ENCODE measurements at places on chromosomes 12 and 14.
A peak's percentile ranks its signal among the peaks of the same experiment; 100 is the strongest.

GRCh38 chr12:24083838-24084237 lies 134.4 kb upstream of the SOX5 start:
- no peak for DNase-seq

DNA sequence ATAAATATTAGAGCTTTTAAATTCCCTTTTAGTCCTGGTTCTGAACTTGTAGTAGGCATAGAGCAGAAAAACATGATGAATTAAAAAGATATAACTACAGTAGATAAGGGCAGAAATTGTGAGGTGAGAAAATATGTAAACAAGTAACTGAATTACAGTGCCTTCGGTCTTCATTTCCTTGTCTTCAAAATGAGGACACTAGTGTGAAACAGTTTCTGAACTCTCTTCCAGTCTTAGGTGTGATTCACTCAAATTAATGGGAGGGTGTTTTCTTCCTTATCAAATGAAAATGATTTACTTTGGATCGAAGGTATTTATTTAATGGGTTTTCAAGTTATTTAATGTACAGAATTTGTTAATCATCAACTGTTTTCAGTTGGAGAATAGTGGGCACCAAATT lies 1.5 kb downstream of the FGD4 start:
- DNase-seq, result no peak

DNA sequence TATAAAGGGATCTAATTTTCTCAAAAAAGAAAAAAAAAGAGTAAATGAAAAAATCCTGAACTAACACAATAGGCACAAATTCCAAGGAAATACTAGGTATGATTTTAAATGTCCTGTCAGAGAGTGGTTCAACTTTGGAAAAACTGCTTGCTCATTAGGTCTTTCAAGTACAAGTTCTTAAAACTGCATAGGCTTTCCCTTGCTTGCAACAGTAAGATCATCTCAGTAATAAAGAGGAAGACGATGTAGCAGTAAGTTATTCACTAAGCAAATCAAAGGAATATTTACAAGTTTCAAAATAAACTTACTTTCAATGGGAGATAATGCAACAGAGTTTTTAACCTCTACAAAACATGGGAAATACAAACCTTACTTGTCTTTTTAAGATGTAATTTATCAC lies 21.6 kb downstream of the CORO1C start:
- DNase-seq, result no peak

- no peak for DNase-seq
Observed at GRCh38 chr14:93733231-93733630, 55.1 kb downstream of the PRIMA1 start.

GRCh38 chr14:104514156-104514848 lies 65.3 kb upstream of the C14orf180 start:
- no peak for DNase-seq

DNA sequence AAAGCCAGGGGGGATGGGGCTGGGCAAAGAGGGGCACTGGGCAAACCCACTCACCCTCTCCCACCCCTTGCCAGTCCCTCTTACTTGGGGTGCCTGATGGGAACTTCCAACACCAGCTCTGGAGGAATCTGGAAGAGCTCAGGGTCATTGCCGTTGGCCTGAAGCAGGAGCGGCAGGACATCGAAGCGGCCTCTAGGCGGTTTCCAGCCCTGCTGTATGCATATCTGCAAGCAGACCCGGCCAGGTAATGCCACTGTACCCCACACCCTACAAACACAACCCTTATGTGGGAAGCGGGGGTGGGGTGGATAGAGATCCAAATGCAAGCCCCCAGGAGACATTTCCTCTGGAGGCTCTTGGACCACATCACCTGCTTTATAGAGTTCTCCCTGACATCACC lies 83.6 kb downstream of the NOS1 start:
- DNase-seq, result no peak

- DNase-seq, result peak; percentile 9
Observed at GRCh38 chr12:67981287-67982162, 7.7 kb upstream of the IFNG-AS1 start.

GRCh38 chr12:105897311-105897725 lies 241.4 kb downstream of the NUAK1 start:
- DNase-seq, result no peak

DNA sequence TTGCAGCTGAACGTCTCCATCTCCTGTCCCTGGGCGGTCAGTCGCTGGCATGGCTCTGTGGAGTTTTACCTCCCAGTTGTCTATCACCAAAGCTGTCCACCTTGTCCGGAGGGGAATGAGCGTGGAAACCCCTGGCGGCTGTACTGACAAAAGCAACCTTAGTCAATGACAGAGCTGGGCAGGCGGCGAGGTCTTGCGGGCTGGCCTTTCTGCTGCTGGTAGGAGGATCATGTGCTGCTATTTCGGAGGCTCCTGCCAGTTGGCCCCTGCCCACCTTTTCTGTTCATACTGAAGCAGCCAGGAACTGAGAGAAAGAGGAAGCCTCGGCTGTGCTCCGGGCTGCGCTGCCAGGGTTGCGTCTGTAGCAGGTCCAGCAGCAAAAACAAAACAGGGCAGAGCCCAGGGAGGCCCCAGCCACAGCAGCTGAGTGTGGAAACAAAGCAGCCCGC lies 57.7 kb downstream of the HMGA2 start:
- peak; percentile 5 for DNase-seq

GRCh38 chr12:101670007-101670671 lies 27.3 kb upstream of the CHPT1 start:
- peak; percentile 31 for DNase-seq

- no peak for DNase-seq
Observed at GRCh38 chr12:124392667-124393413, 97.9 kb downstream of the RFLNA start.

- DNase-seq, result no peak
Observed at GRCh38 chr14:61145903-61146481, 135.1 kb downstream of the TMEM30B start.

GRCh38 chr12:131466932-131467331 lies 244.0 kb upstream of the SFSWAP start:
- DNase-seq, result no peak

DNA sequence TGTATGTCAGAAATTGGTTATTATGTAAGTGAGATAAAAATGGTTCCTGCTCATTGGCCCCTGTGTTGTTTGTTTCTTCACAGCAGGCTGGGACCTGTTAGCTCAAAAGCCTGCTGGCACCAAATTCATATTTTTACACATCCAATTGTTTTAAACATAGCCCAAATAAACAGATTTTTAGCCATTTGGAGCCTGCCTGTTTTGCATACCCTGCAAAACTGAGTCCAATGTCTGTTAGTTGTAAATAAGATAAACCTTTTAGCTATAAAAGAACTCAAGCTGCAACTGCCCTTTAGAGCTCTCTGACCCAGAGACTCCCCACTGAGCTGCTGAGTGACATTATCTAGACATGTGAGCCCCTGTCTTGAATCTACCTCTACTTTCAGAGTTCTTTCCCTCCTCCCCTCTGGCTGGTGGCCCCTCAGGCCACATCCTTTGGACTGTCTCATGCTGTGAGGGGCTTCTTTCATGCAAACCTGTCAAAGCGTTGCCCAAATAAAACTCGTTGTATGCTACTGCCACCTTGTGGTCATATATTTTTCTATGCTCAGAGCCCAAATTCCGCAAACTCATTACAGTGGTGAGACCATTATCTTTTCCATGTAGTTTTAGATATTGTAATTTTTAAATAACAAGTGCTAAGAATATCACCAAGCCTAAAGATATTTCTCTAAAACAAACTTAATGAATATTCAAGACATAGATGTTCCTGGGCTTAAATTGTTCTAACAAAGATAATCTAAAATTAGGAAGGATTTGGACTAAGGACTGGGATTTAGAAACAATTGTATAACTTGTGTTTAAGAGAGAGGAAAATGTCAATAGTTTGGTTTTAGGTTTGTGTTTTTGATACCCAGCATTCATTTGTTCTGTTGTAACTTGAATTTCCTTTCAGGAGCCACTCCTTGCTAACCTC lies 337.9 kb downstream of the AACS start:
- no peak for DNase-seq

GRCh38 chr12:18747895-18748294 lies 10.0 kb downstream of the CAPZA3 start:
- no peak for DNase-seq

GRCh38 chr12:124616394-124617221 lies 49.2 kb upstream of the NCOR2 start:
- no peak for DNase-seq

DNA sequence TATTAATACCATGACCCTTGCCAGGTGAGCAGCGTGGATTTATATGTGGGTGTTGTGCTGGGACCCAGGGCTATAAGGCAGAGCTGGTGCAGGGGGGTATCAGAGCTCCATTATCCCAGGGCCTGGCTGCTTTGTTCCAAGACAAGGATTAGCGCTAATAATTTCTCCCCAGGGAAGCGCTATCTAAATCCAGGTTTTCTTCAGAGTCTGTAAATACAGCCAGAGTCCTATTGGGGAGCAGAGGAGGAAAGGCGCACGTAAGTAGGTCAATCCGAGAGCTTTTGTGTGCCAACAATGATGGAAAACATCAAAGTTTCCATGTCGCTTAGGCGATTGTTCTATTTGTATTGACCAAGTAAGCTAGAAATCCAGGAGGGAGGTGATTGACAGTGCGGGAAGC lies 1009.7 kb downstream of the VRK1 start:
- no peak for DNase-seq

- DNase-seq, result no peak
Observed at GRCh38 chr12:106508966-106509365, 73.8 kb upstream of the RFX4 start.

DNA sequence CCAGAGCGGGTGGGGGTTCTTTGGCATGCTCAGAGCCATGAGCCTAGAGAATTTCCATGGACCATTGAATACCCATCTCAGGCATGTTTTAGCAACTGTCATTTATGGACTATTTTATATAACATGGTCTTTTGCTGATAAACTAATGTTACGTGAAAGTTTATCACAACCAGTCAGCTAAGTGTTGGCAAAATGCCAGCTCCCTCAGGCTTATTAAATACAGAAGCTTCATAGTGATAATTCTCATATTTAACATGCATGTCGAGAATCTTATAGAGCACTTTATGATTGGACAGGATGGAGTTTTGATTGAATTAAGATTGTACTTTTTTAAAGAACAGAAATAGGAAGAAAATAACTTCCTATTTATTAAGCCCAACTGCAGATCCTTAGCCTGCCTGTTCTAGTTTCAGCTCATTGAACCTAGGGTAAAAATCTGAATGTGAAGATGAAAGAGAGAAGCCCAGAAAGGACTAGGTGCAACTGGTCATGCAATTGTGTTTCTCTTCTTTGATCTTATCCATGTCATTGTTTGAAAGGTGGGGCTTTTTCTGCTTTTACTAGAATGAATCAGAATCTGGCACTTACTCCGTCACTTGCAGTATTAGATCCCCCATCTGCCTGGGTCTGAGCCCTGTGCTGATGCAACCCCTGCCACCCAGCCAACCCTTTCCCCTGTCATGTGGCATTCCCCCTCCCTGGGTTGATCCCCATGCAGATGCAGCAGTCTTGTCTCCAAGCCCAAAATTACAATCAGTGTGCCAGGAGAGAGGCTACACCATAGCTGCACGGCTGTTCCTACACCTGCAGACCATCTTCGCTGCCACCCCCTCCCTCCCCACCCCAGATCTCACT lies 134.6 kb upstream of the EVL start:
- peak; percentile 14 for DNase-seq

All from stimulated activated CD4-positive, alpha-beta T cell treated with anti-CD3 and anti-CD28 coated beads, Interleukin-15, amount 100 ng/mL, for 24 hours (primary cell).